Cortex of kidney (tissue), 1 donor: ENCODE measurements at places on chromosomes 7 and 10.

GRCh38 chr7:11751315-11751714 lies 80.7 kb downstream of the THSD7A start:
- no peak for DNase-seq

GRCh38 chr10:45441239-45442190 lies 67.5 kb downstream of the ALOX5 start:
- no peak for DNase-seq

DNA sequence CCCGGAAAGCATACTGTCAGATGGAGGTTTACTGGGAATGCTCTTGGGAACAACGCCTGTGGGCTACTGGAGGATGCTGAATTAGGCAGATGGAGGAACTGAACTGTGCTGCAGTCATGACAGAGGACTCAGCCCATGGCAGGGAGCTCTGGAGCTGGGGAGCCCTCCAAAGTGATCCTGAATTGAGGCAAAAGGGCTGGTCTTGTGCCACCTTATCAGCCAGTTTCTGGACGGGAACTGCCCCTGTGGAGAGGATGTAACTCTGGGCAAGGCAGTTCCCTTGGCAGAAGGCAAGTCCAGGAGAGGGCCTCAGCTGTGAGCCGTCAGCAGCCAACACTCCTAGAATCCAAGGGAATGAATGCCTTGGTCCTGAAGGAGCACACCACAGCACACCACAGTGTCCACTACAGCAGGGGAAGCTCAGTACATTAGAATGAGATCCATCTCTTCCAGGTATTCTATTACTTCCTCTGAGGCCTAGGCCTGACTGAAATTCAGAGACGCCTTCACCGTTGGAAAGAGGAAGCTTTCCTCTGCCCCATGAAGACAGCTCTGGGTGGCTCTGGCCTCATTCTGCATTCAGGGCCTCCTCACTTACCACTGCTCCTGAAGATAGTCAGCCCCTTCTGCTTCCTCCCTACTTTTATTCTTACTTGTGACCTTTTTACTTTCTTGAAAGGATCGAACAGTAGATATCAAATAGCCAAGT lies 139.6 kb upstream of the GPR26 start:
- DNase-seq, result no peak

- no peak for DNase-seq
These were observed 70.6 kb upstream of the NXPH1 start for GRCh38 chr7:8362723-8363369.

GRCh38 chr10:131160219-131160875 lies 151.2 kb downstream of the TCERG1L start:
- no peak for DNase-seq

DNA sequence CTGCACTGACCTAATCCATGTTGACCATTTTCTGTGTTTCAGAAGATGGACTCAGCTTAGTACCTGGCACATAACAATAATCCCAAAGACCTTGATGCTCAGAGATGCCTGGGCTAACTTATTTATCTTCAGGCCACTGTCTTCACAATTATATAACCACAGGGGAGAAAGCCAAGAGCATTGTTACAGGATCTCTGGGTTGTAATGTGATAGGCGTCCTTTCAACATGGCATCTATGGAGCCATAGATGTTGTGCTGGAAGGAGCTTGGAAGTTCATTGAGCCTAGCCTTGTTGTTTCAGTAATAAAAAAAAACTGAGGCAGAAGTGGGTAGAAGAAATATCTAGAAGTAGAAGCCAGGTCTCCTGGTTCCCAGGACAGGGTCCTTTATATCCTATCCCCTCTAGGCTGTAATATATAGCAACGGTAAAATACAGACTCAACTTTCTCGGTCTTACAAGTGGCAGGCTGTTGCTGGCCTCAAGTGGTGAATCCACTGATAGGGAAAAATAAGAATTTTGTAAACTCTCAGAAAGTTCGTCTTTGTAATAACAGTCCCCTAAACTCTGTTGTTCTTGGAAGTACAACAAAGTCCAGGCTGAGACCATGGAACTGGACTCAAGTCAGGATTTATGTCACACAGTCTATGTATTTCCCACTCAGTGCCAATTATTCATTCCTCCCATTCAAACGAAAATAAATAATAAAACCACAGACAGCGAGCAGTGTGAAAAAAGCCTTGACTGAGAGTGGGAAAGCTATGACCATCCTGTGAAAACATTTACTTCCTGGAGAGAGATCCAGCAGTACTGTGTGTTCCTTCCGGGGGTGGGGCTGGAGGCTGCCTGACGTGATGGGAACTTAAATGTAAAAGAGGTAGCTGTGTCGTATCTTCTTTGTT lies 277.6 kb downstream of the REEP3 start:
- DNase-seq, result no peak

GRCh38 chr7:115009139-115009538 lies 87.2 kb downstream of the MDFIC start:
- DNase-seq, result no peak

GRCh38 chr10:103637011-103637410 lies 143.5 kb downstream of the NEURL1 start:
- DNase-seq, result no peak

DNA sequence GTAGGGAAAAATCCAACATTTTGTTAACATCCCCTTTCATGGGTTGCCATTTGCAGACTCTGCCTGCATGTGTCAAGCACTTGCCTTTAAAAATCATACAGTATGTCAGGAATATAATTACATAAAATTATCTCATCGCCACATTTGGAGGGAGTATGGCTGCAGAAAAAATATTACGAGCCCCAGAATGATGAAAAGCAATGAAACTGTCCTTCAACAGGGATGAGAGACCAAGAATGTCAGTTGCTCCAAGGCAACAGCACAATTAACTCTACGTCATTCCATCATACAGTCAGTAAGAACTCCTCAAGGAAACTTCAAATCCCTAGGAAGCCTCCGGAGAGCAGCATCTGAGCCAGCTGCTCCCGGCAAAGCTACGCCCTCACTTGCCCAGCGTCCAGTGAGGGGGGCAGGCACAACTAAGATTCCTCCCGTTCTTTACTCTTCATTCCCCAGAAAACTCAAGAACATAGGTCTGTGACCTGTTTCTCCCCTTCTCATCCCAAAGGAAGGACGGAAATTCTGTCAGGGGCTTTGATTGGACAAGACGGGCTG lies 132.9 kb downstream of the ANLN start:
- no peak for DNase-seq

GRCh38 chr10:4195213-4195612 lies 410.2 kb upstream of the KLF6 start:
- DNase-seq, result no peak

- no peak for DNase-seq
These were observed 91.9 kb downstream of the ZNF783 start for GRCh38 chr7:149353739-149354504.

DNA sequence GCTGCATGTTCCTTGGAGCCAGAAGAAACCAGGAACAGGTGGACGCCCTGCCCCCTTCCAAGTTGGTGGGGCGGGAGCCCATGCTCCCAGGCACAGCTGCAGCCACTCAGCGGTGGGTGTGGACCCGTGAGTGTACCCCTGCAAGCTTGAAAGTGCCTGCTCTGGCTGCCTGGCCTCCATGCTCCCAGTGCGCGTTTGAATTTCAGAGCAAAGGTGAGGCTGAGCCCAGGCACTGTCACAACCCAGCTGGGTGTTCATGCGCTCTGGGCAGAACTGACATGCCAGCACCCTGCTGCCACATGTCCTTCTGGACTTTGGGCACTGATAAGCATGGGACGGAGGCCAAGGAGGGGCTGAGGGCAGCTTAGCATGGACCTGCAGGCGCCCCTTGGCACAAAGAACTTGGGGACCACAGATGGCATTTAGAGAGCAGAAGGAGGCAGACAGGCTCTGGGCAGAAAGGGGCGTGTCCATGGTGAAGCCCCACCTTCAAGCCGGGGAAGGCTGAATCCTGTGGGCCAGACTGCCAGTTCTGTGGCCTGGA lies 402.0 kb upstream of the NRG3 start:
- no peak for DNase-seq

GRCh38 chr7:129103561-129104324 lies 40.8 kb upstream of the TSPAN33 start:
- DNase-seq, result no peak

GRCh38 chr10:74238031-74238431 lies 87.0 kb downstream of the ADK start:
- DNase-seq, result no peak

- DNase-seq, result no peak
These were observed 42.7 kb downstream of the BICC1 start for GRCh38 chr10:58555170-58555929.

DNA sequence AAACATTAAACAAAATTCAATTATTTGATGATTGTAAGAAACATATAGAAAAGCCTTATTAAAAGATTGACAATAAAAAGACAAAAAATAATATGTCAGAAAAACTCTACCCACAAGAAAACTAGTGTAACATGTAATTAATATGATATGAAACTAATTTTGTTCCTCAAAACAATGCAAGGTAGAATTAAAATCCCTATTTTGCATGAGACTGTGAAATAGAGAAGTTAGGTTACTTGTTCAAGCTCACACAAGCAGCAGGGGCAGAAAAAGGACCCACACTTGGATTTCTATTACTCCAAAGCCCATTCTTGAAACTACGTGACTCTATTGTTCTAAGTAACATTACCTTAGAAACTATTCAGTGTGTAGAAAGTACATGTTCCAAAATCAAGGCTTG lies 96.4 kb downstream of the KCNMA1 start:
- DNase-seq, result no peak

- DNase-seq, result no peak
These were observed 29.5 kb downstream of the TACC2 start for GRCh38 chr10:122018491-122018890.

GRCh38 chr10:26335574-26336093 lies 102.5 kb upstream of the APBB1IP start:
- DNase-seq, result no peak

DNA sequence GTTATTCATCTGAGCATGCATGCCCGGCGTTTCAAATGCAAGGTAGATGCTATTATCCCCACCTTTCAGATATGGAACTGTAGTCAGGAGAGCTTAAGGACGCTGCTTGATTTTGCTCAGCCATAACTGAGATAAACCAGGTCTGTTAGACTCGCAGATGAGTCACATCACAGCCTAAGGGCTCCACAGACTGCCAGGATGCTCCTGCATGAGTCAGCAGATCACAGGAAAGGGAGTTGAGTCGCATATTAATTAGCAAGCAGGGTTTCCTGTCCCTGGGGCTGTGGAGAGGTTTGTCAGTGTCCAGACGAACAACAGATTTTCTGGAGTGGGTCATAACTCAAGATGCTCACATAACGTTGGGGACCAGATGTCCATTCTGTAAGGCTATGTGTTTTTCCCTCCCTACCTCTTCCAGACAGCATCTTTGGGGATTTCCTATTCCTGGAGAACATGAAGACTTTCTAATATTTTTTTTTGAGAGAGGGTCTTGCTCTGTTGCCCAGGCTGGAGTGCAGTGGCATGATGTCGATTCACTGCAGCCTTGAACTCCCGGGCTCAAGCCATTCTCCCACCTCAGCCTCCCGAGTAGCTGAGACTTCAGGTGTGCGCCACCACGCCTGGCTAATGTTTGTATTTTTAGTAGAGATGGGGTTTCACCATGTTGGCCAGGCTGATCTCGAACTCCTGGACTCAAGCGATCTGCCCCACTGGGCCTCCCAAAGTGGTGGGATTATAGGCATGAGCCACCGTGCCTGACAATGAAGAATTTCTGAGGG lies 36.7 kb downstream of the PFKFB3 start:
- DNase-seq, result no peak

- DNase-seq, result no peak
These were observed 675.3 kb downstream of the INHBA start for GRCh38 chr7:41027428-41028115.

DNA sequence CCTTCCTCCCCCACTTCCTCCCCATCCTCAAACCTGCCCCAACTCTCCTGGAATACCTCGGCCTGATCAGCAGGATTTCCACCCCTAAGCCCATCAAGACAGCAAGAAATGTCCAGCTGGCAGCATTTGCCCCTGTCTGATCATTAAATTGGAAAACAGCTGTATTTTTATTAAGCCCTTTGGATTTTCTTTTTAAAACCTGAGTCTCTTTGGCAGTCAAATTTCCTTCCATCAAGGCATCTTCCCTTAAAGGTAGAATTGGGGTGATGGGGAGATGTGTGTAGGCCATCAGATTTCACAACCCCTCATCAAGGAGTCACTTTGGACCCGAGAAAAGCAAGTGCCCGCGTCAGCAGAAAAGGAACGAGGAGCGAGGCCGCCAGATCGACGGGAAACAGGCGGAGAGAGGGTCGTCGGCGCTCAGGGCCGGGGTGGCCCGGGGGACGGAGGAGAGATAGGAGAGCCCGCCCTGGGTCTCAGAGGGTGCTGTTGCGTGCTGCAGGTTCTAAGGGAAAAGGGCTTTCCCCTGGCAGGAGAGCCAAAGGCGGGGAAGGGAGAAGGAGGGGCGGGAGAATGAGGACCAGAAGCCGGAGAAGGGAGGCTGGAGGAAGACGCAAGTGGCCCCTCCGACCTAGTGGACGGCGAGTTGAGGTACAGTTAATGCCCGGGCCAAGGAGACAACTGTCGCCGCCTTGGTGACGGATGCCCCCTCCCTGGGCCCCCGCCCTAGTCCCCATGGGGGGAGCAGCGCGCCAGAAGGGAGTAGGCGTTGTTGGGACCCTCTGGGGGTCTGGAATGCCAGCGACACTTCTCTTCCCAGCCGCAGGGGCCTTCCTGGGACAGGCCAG lies 11.5 kb upstream of the GATA3 start:
- no peak for DNase-seq

DNA sequence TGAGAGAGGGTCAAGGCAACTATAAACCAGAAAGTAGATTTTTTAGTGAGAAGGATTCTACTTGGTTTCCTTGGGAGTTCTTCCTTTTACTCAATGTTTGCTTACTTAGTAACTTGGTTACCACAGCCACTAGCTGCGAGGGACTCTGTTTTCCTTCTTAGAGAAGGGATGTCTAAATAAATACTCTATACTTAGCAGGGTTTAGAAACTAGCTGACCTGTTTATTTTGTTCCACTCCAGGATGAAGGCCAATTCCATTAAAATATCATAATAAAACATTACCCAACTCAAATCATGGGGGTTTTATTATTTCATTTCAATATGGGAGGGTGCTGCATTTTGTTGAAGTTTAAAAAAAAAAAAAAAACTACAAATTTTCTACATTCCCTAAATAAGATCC lies 87.3 kb downstream of the PPP1R3A start:
- no peak for DNase-seq

GRCh38 chr7:84399661-84400060 lies 205.1 kb upstream of the SEMA3A start:
- no peak for DNase-seq

DNA sequence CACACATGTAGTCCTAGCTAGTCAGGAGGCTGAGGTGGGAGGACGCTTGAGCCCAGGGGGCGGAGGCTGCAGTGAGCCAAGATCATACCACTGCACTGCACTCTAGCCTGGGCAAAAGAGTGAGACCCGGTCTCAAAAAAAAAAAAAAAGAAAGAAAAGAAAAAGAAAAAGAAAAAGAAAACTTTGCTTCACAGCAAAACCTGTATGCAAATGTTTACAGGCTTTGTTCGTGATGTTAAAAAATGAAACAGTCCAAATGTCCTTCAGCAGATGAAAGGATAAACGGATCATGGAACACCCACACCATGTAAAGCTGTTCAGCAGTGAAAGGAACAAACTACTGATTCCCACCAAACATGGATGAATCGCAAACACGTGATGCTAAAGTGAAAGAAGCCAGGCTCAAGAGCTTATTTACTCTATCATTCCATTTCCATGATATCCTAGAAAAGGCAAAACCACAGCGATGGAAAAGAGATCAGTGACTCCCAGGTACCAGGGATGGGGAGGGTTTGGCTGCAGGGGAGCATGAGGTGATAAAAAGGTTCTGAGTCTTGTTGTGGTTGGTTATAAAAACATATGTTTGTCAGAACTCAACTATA lies 15.1 kb downstream of the LRRC20 start:
- DNase-seq, result no peak
